Lung (tissue), 17 donors: ENCODE measurements at places on chromosomes 13 and 19.

GRCh38 chr13:88979465-88980175, 1308.4 kb downstream of the SLITRK5 start:
- peak; percentile 24 for DNase-seq

DNA sequence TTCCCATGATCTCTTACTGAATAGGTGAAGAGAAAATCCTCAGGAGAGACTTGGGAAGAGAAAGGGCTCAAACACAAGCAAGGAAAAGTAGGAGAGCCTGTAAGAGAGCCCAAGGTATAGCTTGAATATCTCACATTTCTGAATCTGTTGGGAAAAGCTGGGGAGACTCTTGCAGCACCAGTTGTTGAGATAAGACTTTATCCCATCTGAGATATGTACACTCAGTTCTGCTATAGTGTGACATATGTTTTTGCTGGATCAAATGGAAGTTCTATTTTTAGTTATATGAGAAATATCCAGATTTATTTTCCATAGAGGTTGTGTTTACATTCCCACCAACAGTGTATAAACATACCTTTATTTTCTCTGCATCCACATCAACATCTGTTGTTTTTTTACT, 246.1 kb downstream of the NDFIP2 start:
- DNase-seq: no peak

GRCh38 chr13:35964011-35964862, 166.9 kb downstream of the DCLK1 start:
- DNase-seq: no peak

DNA sequence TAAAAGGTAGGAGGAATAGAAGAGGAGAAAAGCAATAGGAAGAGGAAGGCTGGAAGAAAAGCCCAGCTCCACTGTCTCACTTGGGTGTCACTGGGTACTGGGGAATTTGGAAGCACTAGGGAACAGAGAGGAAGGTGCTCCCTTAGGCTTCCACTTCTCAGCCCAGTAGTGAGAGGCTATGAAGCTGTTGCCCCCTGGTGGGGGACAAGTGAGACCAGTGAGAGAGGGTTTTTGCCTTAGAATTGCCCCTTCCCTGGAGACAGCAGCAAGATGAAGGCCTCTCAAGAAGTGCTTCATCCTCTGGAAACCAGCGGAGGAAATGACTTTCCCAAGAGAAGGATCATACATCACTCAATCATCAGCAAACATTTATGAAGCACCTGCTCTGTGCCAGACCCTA, 4.7 kb upstream of the ZNF606 start:
- no peak for DNase-seq
